ENCODE measurements at places on chromosomes 1 and 21.

GRCh38 chr1:64357422-64357821, 112.5 kb upstream of the CACHD1 start:
- no peak for DNase-seq

GRCh38 chr1:94962409-94963265, 35.7 kb upstream of the CNN3 start:
- no peak for DNase-seq

- no peak for DNase-seq
These were observed 278.5 kb downstream of the LRRC7 start for GRCh38 chr1:69846267-69846666.

GRCh38 chr21:35995522-35996088, 64.7 kb downstream of the SETD4 start:
- no peak for DNase-seq

GRCh38 chr1:161047436-161048420, 2.0 kb upstream of the USF1 start:
- no peak for DNase-seq

DNA sequence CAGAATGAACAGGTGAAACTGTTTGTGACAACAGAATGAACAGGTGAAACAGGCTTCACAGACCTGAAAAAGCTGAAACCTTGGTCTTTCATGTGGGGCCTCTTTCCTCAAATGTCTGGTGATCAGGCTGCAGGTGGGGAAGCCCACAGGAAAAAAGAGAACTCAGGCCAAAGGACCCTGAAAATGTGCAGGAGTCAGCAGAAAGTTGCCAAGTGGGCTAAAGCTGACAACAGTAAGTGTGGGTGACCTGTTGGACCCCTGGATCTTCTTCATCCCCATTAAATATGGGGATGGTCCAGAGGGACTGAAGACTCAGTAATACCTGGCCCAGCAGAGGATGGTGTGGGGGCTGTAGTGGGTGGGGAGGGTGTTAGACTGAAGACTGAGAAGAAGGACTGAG, 9.1 kb upstream of the CHIT1 start:
- no peak for DNase-seq

DNA sequence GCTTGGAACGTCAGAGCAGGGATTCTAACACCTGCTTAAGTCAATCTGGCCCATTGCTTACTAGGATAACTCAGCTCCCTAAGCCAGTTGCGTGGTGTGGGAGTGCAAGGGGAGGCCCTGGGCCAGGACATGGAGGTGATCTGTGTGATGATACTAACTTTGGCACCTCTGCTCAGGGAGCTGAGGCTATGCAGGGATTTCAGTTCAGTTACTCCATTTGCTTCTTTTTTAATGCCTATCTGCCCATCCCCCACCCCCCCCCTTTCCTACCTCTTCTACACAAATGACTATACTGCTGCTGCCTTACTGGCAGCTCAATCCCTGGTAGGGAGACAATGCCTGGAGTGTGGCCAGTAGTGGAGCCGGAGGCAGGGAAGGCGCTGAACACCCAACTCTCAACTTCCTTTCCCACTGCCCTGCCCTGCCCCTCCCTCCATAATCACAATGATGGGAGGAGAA, 19.5 kb downstream of the INKA2 start:
- DNase-seq: no peak

- DNase-seq: no peak
These were observed 74.2 kb upstream of the CXADR start for GRCh38 chr21:17438635-17439034.

DNA sequence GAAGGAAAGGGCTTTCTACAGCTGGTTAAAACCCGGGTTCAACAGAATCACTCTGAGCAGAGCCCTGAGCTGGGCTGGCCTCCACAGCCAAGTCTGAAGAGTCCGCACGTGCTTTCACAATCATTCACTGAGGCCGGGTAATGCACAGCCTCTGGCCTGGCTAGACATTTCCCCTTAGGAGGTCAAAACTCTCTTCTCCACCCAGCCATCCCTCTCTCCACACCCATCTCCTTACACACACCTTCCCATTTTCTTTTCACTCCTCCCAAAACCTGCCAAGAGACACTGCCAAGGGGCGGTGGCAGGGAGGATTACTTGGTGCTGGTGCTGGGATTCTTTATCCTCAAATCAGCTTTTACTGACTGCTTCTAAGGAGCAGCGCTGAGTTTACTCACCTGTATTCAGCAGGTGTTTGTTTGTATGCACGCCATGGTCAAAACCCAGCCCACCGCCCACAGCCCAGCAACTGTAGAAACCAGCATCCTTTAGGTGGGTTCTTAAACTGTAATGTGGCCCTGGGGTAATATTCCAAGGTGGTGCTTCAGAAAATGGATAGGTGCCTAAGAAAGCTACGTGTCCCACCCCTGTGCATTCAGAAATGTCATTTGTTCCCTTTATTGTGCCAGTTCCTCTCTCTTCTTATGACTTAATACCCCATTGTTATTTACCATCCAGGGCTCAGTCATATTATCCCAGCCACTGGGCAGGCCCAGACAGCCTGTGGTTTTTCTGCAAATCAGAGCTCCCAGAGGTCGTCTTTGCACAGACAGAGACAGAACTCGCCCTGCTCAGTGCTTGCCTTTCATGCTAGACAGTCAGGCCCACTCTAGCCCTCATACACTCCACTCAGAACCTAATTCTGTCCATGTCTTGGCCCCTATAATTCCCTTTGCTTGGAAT, 80.2 kb downstream of the ADSS2 start:
- DNase-seq: no peak

DNA sequence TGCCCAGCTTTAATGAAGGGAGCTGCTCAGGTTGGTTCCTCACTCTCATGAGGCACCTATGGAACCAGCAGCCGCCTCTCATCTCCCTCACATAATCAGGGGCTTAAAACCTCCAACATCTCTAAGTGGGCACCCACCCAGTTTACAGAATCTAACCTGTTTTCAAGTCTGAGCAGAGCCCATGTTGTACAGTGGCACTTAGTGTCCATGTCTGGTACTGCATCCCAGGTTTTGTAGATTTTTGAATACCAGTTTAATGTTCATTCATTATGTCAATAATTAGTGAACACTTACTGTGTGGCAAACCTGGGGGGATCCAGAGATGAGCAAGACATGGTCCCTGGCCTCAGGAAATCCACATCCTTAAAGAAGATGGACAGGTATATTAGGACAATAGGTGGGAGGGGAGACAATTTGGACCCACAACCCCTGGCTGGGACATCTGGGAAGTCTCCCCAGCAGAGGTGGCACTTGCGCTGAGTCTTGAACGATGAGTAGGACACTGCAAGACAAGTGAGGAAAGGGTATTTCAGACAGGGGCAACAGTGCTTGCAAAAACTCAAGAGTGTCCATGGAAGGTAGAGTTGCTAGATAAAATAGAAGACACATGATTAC, 83.3 kb downstream of the LACTBL1 start:
- DNase-seq: no peak

- no peak for DNase-seq
These were observed 21.1 kb downstream of the TTC13 start for GRCh38 chr1:230957580-230957989.

GRCh38 chr1:180234369-180235076, 4.5 kb downstream of the LHX4 start:
- no peak for DNase-seq

- DNase-seq: no peak
These were observed 33.5 kb downstream of the UTP25 start for GRCh38 chr1:209861242-209861641.

- no peak for DNase-seq
These were observed 117.2 kb downstream of the CNIH3 start for GRCh38 chr1:224733027-224733911.

DNA sequence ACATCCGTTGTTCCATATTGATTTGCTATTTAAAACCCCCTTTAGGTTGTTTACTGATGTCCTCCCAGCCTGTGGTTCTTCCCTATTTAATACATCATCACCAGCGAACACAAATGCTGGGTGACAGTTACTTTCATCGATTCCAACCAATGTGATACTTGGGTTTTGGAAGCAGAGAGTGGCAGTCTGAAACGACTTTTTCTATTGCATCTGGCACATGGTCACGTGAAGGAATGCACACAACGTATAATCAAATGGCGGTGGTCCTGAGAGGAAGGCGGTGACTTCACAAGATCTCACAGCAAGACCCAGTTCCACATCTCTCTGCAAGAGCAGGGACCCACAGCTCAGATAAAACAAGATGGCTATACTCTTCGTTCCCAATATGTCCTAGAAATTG, 213.9 kb downstream of the DSCAM start:
- no peak for DNase-seq

DNA sequence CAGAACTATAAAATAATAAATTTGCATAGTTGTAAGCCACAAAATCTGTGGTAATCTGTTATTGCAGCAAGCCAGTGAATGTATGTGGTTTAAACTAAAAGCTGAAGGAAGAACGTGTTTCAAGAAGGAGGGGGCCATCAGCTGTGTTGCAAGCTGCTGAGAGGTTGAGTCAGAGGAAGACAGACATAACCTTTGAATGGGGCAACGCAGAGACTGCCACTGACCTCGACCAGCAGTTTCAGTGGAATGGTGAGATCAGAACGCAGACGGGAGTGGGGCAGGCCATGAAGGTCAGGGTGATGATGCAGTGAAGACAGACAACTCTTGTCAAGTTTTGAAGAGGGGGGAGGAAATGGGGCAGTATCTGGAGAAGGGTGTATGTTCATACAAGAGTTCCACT, 23.2 kb upstream of the QSOX1 start:
- no peak for DNase-seq

DNA sequence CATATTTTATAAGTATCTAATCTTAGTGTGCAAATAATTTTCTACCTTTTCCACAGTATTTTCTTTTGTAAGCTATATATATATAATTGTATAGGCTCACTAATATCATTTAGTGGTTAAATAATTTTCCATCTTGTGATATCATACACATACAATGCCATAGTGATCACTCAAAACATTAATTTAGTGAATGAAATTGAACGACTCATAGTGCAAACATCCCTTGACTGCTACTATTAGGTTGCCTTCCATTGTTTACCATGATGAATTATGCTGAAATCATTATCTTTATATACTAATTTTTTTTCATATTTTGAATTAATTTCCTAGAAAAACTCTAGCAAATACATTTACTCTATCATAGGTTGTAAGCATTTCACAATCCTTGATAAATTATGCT, 127.1 kb downstream of the PCNX2 start:
- no peak for DNase-seq

DNA sequence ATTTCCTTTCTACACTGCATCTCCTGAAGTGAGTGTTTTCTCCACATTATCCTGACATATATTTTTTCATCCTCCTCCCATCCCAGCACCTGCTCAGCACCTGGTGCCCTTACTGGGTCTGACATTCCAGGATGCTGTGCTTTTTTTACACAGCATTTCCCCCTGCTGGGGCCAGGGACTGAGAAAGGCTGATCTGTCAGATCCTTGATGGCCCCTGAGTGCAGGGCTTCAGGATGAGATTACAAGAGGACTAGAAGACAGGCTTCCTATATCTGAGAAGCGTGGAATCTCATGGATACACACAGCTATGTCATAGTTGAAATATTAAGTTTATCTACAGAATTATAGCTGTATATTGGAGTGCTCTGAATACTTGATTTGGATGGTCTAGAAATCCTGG, 24.4 kb downstream of the RCAN1 start:
- no peak for DNase-seq

GRCh38 chr1:241772932-241773500, 75.0 kb upstream of the EXO1 start:
- DNase-seq: no peak

GRCh38 chr1:25392841-25393240, 27.8 kb downstream of the RHCE start:
- DNase-seq: no peak

- DNase-seq: no peak
These were observed 317.8 kb downstream of the GPATCH2 start for GRCh38 chr1:217313096-217313495.

DNA sequence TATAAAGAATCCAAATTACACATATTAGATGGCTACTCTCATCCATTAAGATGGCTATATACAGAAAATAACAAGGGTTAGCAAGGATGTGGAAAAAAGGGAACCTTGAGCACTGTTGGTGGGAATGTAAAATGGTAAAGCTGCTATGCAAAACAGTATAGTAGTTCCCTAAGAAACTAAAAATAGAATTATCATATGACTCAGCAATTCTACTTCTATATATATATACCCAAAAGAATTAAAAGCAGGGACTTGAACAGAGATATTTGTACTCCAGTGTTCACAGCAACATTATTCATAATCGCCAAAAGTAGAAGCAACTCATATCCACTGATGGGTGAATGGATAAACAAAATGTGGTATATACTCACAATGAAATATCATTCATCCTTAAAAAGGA, 126.1 kb downstream of the KCNH1 start:
- no peak for DNase-seq

DNA sequence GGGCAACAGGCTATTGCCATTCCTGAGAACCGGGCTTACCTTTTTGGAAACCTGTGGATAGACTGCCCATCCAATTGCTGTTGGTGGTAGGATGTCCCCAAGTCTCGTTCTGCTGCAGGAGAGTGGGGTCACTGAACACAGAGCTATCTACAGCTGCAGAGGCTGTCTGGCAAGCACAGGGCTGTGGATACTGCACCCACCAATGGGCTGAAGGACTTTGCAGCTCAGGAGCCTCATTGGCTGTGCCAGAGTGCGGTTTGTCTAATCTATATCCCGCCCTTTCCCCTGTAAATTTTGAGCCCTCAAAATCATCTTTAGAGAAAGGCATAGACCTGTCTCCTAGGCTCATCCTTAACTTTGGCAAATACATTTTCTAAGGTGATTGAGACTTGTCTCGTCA, 15.3 kb downstream of the RNF187 start:
- DNase-seq: no peak

- DNase-seq: no peak
These were observed 213.0 kb downstream of the LMX1A start for GRCh38 chr1:165143437-165144065.

DNA sequence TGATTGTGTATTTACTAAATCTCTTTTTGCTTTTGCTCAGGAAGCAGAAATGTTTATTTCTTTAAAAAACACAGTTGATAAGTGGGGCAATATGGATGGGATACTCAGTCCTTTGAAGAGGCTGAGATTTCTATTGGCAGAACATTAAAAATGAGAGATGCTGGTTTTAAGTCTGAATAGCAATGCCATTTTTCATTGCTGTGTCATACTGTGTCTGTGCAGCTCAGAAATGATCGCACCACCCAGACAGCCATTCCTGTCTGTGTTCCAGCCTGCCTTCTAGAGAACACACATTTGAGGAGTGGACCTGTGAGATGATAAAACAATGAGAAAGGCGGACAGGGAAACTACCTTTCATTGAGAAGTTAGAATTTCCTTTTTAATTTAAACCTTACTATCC, 231.2 kb upstream of the USP24 start:
- no peak for DNase-seq

DNA sequence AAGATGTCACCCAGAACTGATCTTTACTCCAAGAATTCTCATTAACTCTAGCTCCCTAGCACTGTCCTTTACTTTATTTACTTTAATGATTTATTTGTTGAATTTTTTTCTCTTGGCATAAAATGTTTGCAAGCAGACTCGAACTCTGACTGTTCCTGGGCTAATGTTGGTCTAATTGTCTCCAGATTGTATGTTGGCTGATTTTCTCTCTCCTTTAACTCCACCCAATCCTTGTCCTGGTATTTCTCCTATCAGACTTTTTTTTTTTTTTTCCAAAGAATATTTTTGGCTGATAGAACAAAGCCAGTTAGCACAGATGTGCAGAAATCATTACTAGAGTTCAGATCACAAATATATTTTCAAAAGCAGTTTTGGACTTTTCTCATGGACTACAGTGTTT, 82.6 kb downstream of the ATF6 start:
- no peak for DNase-seq

Measured in activated naive CD4-positive, alpha-beta T cell (primary cell).